ENCODE measurements at places on chromosomes 2 and 18.
A peak's percentile ranks its signal among the peaks of the same experiment; 100 is the strongest.

DNA sequence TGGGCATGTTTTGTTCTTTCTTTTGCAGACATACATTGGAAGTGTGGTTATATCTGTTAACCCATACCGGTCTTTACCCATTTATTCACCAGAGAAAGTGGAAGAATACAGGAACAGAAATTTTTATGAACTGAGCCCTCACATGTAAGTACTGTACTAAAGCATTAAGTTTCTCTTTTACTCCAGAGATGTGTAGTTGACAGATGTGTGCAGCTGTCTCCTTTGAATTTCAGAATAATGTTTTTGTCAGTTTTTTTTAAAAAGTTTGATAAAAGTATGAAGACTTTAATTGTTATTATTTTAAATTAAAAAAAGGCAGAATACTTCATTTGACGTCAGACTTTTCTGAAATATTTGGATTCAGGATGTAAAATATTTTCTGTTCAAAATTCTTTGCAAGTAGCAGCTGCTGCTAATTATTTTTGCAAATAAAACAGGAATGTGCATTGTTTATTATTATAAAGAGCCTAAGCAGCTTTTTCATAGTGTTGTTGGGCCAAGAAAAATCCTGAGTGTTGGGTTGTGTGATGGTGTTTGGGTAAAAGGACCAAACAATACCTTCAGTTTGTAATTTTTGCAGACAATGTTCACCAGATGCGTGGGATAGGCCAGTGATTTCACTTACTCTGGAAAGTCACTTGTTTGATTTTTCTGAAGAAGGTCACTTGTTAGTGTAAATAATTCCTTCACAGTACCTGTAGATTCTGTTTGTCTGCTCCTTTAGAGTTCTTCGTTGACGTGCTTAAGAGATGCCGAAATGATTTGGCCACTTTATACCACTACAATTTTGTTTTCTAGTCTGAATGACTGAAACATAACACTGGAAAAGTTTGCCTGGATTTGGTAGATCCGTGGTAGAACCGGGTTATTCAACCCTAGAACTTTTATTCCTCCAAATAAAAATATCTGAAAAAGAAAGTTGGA is 51.1 kb downstream of the MYO1B start:
- H3K27ac ChIP-seq, result no peak overlapping the region
- no peaks in the 10 kb centered on the region for H3K36me3 ChIP-seq
- no peaks in the 10 kb centered on the region for H3K27me3 ChIP-seq
- peaks cover 14% of the 10 kb centered on the region for H3K4me1 ChIP-seq
- H3K4me3 ChIP-seq, result no peak overlapping the region

GRCh38 chr18:68735483-68736343 is 20.8 kb upstream of the TMX3 start:
- no peaks in the 10 kb centered on the region for H3K36me3 ChIP-seq
- no peaks in the 10 kb centered on the region for H3K27me3 ChIP-seq
- DNase-seq, result no peak
- no peaks in the 10 kb centered on the region for H3K4me1 ChIP-seq
- H3K4me3 ChIP-seq, result no peak overlapping the region
- H3K27ac ChIP-seq, result no peak overlapping the region

DNA sequence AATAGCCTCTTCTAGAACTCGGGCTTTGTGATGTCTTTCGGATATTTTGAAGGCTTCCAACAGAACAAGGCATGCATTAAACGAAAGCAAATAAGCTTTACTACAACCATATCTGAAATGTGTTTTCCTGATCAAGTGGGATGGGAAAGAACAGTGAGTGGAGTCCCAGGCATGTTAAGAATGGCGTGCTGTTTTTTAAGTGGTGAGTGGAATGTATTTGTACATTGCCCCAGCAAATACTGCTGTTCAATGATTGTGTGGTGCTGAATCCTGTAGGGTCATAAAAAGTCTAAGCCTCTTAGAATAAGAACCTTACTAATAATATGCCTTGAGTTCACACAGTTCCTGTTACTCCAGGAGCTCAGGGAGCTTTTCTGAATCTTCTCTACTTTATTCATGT is 52.5 kb downstream of the POMC start:
- peaks cover 8% of the 10 kb centered on the region for H3K27me3 ChIP-seq
- no peaks in the 10 kb centered on the region for H3K36me3 ChIP-seq
- H3K4me1 ChIP-seq, result no peaks in the 10 kb centered on the region
- DNase-seq, result no peak
- H3K27ac ChIP-seq, result no peak overlapping the region
- no peak overlapping the region for H3K4me3 ChIP-seq

GRCh38 chr2:16332681-16333557 is 332.7 kb downstream of the CYRIA start:
- no peaks in the 10 kb centered on the region for H3K4me1 ChIP-seq
- H3K36me3 ChIP-seq, result no peaks in the 10 kb centered on the region
- H3K27me3 ChIP-seq, result no peaks in the 10 kb centered on the region
- H3K27ac ChIP-seq, result no peak overlapping the region

DNA sequence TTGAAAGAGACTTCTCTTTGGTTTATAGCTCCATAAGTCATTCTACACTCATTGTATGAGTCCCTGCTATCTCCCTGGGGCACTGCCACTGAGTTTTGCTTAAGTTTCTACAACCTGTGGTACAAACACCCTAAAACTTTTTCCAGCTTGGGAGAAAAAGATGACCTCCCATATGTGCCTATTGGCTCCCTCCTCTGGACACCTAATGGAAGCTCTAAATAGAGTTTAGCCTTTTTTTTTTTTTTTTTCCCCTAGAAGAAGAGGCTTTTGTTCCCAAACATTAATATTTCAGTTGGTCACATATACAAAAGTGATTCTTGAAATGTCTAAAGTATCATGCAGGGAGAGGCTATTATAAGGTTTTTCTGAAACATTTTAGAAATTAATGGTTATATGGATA is 547.2 kb upstream of the TMEFF2 start:
- no peaks in the 10 kb centered on the region for H3K36me3 ChIP-seq
- H3K4me3 ChIP-seq, result no peak overlapping the region
- no peaks in the 10 kb centered on the region for H3K27me3 ChIP-seq
- no peak for DNase-seq
- H3K4me1 ChIP-seq, result no peaks in the 10 kb centered on the region

GRCh38 chr2:207747653-207748560 is 21.8 kb downstream of the FZD5 start:
- no peaks in the 10 kb centered on the region for H3K36me3 ChIP-seq
- H3K4me1 ChIP-seq, result no peaks in the 10 kb centered on the region
- DNase-seq, result no peak
- no peak overlapping the region for H3K27ac ChIP-seq
- H3K4me3 ChIP-seq, result no peak overlapping the region

GRCh38 chr18:52391810-52392559 is 52.0 kb downstream of the DCC start:
- H3K27ac ChIP-seq, result no peak overlapping the region
- DNase-seq, result no peak
- H3K4me1 ChIP-seq, result no peaks in the 10 kb centered on the region
- no peaks in the 10 kb centered on the region for H3K27me3 ChIP-seq

DNA sequence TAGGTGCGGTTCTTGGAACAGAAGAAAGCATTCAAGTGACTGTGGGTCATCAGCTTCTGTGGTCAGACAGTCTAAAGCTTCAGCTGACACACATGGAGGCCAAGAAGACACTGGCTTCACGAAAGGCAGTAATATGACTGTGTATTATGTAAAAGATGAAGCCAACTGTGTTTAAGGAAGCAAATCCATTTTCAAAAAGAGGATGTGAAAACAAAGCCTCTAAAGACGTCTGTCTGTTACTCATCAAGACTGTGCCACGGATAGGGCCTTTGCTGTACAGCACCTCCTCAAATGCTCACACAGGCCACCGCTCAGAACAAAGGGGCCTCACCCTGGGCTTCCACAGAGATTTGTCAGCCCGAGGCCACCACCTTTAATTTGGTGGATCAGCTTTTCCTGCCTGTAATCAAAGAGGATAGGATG is 21.1 kb upstream of the TMEM163 start:
- H3K36me3 ChIP-seq, result no peaks in the 10 kb centered on the region
- H3K27ac ChIP-seq, result no peak overlapping the region
- no peak overlapping the region for H3K4me3 ChIP-seq

- H3K27ac ChIP-seq, result peak overlapping the region; percentile 84
- no peaks in the 10 kb centered on the region for H3K27me3 ChIP-seq
- peak; percentile 60 for DNase-seq
- peaks cover 47% of the 10 kb centered on the region for H3K4me1 ChIP-seq
- H3K36me3 ChIP-seq, result peaks cover 5% of the 10 kb centered on the region
- peak overlapping the region; percentile 86 for H3K4me3 ChIP-seq
Measured at GRCh38 chr2:85413592-85414420, 3.6 kb upstream of the CAPG start.

All from T-helper 2 cell treated with Interferon-gamma antibody and Interleukin-4, amounts not matched to agents 5 μg/mL and 100 μg/mL, for 36 hours (primary cell).